Naive thymus-derived CD4-positive, alpha-beta T cell (primary cell): ENCODE measurements at places on chromosomes 16 and 17.

DNA sequence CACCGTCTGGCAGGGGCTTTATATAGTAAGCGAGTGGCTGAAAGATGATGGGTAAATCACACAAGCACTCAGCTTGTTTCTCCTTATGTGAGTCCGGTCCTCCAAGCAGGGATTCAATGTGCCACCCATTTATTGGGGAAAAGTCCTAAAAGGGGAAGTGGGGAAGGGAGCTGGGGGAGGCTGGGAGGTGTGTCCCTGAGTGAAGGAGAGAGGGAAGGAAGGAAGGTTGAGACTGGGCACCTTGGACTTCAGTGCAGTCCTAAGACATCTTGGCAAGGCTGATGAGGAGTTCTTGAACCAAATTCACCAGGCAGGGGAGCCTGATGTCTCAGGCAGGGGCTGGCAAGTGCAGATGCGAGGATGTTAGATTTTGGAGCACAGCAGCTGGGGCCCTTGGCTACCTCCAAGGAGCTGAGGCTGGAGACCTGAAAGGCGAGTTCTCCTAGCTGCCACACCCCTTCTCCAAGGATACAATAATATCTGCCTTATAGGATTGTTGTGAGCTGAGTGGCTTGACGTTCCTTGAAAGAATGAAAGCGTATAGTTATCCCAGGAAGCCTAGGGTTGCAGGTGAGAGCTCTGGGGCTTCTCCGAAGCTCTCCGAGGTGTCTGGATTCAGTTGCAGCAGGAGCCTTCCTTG lies 23.0 kb upstream of the CYLD start:
- no peak for DNase-seq

GRCh38 chr17:43909537-43910231 lies 2.3 kb upstream of the MPP2 start:
- no peak for DNase-seq

- no peak for DNase-seq
Measured at GRCh38 chr16:5581908-5582307, 484.3 kb upstream of the EEF2KMT start.

- no peak for DNase-seq
Measured at GRCh38 chr16:85753559-85753958, 2.7 kb upstream of the C16orf74 start.

DNA sequence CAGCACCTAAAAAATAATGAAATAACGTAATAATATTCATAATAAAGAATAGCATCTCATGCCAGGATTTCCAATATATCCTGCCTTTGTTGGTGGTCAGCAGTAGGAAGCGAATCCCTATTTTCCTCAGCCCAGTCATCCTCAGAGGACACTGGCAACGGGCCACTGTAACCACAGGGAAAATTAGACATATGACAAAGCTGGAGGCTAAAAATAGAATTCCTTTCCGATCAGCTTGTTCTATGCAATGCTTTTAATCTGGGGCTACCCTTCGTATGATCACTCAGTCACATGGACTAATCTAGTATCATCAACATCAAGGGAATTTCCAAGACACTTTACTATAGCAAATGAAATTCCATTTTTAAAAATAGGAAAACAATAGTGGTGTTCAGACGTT lies 246.9 kb upstream of the KCNJ16 start:
- no peak for DNase-seq

GRCh38 chr17:8345951-8346665 lies 6.5 kb downstream of the ODF4 start:
- no peak for DNase-seq
